Tibial artery (tissue), 4 donors: ENCODE measurements at places on chromosomes 4 and X.

- DNase-seq = no peak
Observed at GRCh38 chr4:37522996-37523395, 163.2 kb downstream of the RELL1 start.

- no peak for DNase-seq
Observed at GRCh38 chr4:123667496-123667895, 270.9 kb downstream of the SPRY1 start.

DNA sequence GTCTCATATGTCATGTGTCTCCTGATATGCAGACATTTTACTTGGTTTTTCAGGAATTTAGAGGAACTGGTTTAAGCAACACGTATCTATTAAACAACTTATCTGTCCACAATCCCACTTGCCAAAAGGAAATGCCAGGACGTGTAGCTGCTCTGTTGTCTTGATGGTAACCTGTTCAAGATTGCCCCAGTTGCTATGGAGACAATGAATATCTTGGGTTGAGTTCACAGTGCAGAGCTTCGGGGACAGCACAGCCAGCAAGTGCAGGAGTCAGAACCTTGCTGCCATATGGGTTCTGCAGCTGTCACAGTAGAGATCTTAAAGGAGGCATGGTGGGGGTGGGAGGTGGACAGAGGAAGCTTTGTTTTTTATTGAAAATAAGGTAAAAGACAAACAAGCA is 28.7 kb upstream of the FAM9B start:
- no peak for DNase-seq

- DNase-seq = no peak
Observed at GRCh38 chr4:40583850-40584439, 45.7 kb downstream of the RBM47 start.

- no peak for DNase-seq
Observed at GRCh38 chr4:142547974-142548373, 298.1 kb downstream of the INPP4B start.

DNA sequence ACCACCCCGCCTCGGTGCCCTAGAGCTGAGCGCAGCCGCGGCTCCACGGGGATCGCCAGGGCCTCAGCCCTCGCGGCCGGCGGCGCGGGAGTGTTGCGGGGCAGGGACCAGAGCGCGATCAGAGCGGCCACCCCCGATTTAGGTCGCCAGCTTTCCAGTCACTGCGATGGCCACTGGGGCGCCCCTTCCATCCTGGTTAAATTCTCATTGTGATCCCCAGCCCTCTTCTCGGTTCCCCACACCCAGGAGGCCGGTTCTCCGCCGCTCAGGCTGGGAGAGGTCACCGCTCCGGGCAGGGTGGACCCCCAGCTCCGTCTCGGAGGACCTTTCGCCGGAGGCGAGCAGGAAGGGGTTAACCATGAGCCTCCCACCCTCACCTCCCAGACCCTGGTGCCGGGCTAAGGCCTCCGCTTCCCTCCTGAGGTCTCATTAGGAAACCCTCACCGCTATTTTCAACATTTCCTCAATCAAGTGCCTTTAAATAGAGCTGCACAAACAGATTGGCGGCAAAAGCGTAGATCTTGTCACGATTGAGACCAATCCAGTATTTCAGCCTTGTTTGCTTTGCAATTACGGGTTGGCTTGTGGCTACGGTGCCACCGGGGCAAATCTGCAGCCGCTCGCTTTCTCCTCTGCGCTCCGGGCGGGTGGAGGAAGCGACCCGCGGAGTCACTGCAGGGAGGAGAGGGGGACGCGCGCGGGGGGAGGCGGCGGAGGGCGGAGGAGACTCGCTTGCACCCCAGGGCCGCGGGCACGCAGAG is 8.3 kb upstream of the HAND2 start:
- peak; percentile 26 for DNase-seq

GRCh38 chr4:122639181-122639580 is 18.3 kb upstream of the IL21 start:
- no peak for DNase-seq

- DNase-seq = no peak
Observed at GRCh38 chrX:20032201-20032600, 41.3 kb upstream of the BCLAF3 start.

- DNase-seq = no peak
Observed at GRCh38 chr4:160562661-160563060, 1459.8 kb downstream of the RAPGEF2 start.

DNA sequence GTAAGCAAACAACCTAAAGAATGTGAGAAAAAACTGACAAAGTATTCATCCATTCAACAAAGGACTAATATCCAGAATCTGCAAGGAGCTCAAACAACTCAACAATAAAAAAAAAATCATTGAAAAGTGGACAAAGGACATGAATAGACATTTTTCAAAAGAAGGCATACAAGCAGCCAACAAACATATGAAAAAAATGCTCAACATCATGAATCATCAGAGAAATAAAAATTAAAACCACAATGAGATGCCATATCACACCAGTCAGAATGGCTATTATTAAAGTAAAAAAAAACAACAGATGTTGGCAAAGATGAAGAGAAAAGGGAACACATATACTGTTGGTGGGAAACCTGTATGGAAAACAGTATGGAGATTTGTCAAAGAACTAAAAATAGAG is 120.7 kb upstream of the ADGRL3 start:
- DNase-seq = no peak

DNA sequence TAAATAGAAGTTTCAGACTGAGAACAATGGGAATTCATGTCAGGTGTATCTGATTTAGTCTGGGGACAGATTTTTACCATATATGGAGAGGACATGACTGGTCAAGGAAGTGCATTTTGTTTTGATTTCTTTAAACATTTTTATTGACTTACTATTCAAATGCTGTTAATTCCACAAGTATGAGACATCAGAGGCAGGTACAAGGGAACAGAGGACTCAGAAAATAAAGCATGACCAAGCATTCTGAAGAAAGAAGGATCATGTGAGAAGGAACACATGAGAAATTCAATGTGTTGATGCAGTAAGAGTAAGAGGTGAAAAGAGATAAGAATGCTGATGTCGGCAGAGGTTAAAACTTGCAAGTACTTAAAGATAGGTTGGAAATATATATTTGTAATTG is 1452.6 kb downstream of the PCDH7 start:
- DNase-seq = no peak

DNA sequence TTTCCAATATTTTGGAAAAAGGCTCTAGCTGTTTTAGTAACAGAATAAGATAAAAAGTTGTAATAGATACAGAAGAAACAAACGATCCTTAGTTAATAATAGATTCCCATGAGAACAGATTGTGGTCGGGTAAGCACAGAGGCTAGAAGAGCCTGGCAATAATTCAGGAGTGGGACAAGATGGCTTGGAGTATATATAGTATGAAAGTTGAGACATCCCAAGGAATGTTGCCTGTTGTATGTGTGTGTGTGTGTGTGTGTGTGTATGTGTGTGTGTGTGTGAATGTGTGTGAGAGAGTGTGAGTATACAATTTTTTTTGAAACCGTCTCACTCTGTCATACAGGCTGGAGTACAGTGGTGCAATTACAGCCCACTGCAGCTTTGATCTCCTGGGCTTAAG is 150.7 kb downstream of the PDGFC start:
- no peak for DNase-seq

- DNase-seq = peak; percentile 49
Observed at GRCh38 chr4:127410201-127410600, 222.6 kb upstream of the INTU start.

- DNase-seq = no peak
Observed at GRCh38 chr4:63787326-63787725, 621.9 kb downstream of the TECRL start.

- DNase-seq = no peak
Observed at GRCh38 chrX:10327651-10328050, 170.9 kb downstream of the CLCN4 start.

DNA sequence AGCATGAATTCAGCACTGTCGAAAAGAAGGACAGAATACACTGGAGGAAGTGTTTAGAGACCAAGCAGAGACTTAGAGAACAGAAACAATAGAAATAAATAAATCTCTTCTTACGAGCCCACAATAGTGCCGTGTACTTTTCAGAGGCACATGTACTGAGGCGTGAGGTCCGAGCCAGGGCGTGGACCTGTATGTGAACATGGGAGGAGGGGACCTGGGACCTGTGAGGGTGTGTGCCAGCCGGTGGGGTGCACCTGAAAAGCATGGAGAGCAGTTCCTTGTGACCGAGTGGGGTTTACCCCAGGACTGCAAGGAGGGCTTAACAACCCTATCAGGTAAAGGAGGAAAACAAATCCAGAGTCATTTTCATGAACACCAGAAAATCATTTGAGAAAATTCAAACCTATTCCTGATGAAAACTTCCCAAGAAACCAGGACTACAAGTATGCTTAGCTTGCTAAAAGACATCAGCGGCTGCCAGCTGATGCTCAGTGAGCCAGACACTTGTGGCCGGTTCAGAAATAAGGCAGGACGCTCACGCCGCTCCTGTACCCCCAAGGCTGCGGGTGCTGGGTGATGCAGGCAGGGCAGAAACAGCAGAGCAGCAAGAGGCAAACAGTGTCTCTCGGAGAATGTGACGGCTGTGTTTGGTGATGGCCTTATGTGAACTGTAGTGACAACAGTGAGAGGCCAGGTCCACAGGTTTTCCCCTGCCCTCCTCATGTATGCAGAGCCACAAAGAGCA is 37.1 kb downstream of the NELFA start:
- no peak for DNase-seq

- DNase-seq = peak; percentile 84
Observed at GRCh38 chr4:183905081-183905592, at the start of gene STOX2. TSS of gene STOX2 (plus strand) at chr4:183905307. CDS start at chr4:183906791, 1,484 bp downstream.

GRCh38 chr4:168735735-168736134 is 238.9 kb downstream of the PALLD start:
- DNase-seq = no peak

- DNase-seq = no peak
Observed at GRCh38 chr4:42412251-42412650, 15.0 kb downstream of the SHISA3 start.

GRCh38 chrX:133987188-133987587 is 1.8 kb upstream of the GPC3 start:
- no peak for DNase-seq

DNA sequence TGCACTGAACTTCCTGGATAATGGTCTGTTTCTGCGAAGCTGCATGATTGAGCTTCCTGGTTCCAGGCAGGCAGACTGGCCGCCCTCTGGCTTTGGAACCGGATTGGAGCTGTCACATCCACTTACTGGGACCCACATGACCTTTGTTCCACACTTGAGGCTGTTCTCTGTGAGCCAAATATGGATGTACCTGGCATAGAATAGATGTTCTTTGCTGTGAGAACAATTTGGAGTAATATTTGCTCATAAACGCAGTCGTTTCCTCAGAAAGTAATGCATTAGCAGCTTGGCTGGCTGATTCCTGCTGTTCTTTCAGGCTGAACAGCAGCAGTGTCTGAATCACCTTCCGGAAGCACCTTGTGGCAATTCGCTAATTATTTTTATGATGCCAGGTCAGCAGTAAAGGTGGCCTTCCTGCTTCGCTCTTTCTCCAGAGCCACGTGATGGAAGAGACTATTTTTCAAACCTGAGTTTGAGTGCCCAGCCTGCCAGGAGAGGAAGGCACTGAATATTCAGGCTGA is 78.1 kb upstream of the BOD1L1 start:
- DNase-seq = no peak

- DNase-seq = peak; percentile 81
Observed at GRCh38 chrX:49166914-49167739, 4.6 kb downstream of the MAGIX start.

GRCh38 chr4:82823062-82823461 is 24.5 kb upstream of the SCD5 start:
- no peak for DNase-seq

DNA sequence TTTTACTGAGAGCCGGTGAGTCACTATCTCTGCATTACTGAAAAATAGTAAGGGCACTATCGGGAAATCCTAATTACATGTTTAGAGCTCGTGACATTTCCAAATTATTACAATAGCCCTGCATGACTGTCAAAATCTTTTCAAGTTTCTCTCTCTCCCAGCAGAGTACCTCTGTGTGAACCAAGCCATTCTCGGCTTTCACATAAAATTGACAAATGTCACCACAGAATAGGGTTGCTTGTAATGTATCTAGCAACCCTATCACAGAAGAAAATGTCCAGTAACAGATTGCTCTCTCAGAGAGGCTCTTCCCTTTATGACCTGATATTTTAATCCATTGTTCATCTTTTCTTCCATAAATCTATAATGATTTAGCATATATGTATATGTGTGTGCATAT is 144.8 kb upstream of the GNPDA2 start:
- DNase-seq = no peak

GRCh38 chrX:2351999-2352995 is 148.5 kb downstream of the DHRSX start:
- DNase-seq = no peak

DNA sequence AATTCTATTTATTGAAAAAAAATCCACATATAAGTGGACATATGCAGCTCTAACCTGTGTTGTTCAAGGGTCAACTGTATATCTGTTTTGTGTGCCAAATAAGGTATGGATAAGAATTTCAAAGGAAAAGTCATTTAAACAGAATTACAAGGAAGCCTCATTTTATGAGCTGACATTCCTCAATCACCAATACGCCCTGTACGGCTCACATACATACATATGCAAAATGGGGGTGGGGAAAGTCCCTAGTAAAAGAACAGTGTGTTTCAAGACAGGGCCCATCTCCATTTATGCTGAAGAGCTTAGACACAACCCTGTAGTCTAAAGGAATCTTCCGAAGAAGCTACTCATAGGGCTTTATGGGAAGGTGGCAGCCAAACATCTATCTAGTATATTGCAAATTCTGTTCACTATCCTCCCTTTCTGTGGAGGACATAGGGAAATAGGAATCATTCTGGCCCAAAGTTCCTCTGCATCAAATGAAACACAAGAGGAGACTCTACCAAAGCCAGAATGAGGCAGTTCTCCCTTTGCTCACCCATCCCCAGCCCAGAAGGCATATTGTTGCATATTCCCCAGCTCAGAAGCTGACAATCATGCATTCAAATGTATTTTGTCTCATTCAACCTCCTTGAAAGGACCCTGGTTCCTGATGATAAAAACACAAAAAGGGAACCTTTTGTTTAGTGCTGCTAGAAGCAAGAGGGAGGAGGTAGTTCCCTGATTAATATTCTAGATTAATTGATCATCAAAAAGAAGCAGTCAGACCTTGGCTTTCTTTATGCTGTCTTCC is 13.7 kb upstream of the ZBTB33 start:
- no peak for DNase-seq

GRCh38 chr4:25098964-25099891 is 61.0 kb downstream of the SEPSECS start:
- DNase-seq = peak; percentile 67

DNA sequence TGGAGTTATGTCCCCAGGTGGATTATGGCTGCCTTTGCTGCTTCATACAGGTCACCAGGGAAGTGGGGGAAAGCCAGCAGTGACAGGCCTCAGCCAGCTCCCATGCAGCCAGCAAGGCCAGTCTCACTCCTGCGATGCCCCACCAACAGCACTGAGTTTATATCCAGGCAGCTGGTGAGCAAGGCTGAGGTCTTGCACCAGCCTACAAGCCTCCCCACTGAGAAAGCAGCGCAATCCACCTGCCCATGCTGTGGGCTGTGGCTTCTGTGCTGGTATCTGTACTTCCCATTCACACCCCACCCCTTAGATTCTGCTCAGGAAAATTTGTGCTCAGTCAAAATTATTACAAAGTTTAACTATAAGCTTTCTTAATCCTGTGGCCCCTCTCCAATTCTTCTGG is 153.5 kb downstream of the HHIP start:
- no peak for DNase-seq

- no peak for DNase-seq
Observed at GRCh38 chr4:20393486-20394100, 141.9 kb downstream of the SLIT2 start.

- no peak for DNase-seq
Observed at GRCh38 chr4:25505637-25505991, 128.6 kb downstream of the ANAPC4 start.
